Stimulated activated CD8-positive, alpha-beta memory T cell treated with anti-CD3 and anti-CD28 coated beads, Interleukin-4, amount 100 ng/mL, for 4 hours (primary cell): ENCODE measurements at places on chromosomes 1 and 21.

DNA sequence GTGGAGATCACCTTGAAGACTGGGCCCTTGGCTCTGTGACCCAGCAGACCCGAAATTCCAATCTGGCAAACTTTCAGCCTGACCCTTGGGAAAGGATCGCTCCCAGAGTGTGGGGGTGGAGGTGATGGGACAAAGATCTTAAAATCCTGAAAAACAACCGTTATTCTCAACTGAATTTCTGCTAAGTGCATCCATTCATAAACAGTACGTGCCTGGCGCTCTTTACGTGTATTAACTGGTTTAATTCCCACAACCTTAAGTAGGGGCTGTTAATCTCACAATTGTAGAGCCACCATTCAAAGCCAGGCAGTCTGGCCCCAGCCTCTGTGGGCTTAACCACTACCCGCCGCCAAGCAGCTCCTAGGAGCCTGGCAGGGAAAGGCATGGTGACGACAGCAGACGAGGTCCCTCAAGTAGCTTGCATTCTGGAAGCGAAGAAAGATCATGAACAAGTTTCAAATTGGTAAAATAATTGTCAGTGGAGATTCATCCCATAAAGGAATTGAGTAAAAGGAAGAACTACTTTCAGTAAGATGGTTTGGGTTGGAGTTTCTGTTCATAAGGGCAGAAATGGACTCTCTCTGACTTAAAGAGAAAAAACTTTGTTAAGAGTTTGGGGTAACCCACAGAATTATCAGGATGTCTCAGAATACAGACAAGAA is 11.4 kb upstream of the RGS16 start:
- no peak for DNase-seq

GRCh38 chr1:25566730-25567341 is 23.4 kb downstream of the LDLRAP1 start:
- DNase-seq, result no peak

GRCh38 chr1:186848509-186849130 is 19.9 kb downstream of the PLA2G4A start:
- DNase-seq, result no peak

GRCh38 chr1:196143602-196144342 is 464.5 kb downstream of the KCNT2 start:
- no peak for DNase-seq

GRCh38 chr1:214008791-214009422 is 21.1 kb downstream of the PROX1 start:
- no peak for DNase-seq

DNA sequence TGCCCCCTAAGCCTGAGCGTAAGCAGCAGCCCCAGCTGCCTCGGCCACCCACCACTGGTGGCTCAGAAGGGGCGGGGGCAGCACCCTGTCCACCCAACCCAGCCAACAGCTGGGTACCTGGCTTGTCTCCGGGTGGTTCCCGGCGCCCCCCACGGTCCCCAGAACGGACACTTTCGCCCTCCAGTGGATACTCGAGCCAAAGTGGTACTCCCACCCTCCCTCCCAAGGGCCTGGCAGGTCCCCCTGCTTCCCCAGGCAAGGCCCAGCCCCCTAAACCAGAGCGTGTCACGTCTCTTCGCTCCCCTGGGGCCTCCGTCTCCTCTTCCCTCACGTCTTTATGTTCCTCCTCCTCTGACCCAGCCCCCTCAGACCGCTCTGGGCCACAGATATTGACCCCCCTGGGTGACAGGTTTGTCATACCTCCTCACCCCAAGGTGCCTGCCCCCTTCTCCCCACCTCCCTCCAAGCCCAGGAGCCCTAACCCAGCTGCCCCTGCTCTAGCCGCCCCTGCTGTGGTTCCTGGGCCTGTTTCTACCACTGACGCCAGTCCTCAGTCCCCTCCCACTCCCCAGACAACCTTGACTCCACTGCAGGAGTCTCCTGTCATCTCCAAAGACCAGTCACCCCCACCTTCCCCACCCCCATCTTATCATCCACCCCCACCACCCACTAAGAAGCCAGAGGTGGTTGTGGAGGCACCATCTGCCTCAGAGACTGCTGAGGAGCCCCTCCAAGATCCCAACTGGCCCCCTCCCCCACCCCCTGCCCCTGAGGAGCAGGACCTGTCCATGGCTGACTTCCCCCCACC is 46.2 kb downstream of the YARS1 start:
- DNase-seq, result no peak

DNA sequence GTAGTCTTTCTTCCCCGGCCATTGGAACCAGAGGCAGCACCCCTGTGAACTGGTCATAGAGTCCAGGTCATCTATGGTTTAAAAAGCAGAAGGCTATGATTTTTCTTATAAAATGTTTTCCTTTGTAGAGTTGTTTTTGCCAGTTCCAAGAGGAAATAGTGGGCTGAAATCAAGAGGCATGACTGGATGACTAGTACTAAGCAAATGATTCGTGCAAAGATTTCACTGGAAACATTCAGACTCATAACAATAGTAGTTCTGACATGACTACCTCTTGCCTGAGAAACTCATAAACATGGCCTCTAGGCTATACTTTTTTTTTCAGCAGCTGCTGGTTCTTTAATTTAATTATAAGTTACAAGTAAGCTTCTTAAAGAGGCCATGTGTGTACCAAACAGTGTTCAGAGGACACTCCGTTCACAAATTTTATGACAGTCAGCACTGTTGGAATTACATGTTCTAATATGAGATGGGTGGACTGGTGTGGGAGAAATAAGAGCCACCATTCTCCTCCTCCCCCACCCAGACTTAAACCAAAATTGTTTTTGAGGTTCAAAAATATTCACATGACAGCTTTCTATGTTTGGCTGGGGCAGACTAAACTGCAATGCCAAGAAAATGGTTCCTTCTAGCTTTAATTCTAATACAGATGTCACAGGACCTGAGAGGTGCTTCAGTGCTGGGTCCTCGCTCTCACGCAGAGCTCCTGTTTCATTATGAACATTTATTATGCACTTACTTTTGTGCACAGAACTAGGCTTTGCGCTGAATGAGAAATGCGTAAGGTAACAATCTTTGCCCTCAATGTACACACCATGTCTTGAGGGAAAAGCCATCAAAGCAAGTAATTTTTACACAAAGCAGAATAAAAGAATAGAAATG is 147.5 kb downstream of the ZC3H11B start:
- no peak for DNase-seq

DNA sequence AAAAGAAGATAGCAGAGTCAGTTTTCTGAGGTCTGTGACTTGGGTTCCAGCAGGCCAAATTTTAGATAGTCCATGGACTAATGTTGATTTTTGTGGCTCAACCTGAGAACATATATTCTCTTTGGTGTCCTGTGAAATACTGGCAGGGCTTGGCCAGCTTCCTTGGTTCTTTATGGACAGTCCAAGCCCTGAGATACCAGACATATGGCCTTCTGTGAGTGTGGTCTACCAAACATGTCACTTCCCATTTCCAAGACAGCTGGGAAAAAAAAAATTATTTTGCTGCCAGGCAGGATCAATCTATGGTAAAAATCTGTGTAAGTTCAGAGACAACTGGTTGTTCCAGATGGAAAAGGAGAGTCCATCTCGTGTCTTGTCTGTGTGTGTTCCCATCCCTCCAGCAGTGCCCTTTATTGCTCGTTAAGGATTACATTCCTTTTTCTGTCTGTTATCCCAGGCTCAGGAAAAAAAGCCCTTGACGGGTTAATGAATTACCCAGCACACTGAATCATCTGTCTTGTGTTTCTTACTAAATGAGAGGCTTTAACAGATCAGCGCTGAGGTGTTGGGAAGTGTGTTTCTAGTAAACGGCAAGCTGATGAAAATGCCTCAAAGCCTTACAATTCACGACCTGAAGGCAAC is 33.4 kb upstream of the XPR1 start:
- no peak for DNase-seq

- DNase-seq, result no peak
These were observed 10.1 kb downstream of the ZNF644 start for GRCh38 chr1:91011726-91012125.

DNA sequence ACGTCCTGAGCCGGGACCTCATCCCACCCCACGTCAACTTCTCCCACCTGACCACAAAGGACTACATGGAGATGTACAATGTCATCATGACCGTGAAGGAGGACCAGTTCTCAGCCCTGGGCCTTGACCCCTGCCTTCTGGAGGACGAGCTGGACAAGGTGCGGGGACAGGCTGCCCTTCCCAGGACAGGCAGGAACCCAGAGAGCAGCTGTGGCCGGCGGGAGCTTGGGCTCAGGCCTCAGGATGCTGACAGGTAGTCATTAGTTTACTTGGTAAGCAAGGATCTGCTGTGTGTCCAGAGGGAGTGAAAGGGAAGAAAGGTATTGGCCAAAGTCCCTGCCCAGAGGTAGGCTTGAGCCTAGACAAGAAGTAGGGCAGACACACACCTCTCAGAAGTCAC is 17.6 kb upstream of the KCNC4 start:
- DNase-seq, result no peak

GRCh38 chr1:163824490-163824889 is 502.7 kb downstream of the NUF2 start:
- DNase-seq, result no peak

DNA sequence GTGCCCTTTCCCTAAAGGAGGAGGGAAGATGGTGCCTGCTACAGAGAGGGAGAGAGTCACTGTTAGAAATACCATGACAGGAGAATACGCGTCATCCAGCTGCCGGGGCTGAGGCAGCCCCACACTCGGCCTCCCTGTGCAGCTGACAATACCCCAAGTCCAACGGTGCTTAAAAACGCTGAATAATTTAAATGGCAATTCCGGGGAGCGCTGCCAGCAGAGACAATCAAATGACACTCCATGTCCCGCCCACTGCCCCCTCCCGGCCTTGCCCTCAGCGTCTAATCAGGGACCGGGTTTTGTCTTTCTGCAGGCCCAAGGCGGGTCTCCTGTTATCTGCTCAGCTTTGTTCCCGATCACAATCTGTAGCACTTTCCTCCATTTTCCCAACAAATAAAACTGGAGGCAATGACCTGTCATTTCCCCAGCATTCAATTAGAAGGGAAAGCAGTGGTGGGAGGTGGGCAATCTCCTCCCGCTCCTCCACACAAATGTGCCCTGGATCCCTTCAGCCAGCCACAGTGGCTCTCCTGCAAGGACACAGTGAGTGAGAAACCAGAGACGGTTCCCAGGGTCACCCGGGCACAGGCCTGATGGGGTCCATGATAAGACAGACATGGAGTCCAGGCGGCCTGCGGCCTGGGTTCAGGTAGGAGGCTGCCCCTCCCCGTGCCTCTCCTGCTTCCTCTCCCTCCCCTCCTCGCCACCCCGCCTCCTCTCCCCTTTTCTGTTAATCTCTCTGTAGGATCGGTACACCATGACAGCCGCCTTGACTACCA is 42.7 kb upstream of the AJAP1 start:
- no peak for DNase-seq

DNA sequence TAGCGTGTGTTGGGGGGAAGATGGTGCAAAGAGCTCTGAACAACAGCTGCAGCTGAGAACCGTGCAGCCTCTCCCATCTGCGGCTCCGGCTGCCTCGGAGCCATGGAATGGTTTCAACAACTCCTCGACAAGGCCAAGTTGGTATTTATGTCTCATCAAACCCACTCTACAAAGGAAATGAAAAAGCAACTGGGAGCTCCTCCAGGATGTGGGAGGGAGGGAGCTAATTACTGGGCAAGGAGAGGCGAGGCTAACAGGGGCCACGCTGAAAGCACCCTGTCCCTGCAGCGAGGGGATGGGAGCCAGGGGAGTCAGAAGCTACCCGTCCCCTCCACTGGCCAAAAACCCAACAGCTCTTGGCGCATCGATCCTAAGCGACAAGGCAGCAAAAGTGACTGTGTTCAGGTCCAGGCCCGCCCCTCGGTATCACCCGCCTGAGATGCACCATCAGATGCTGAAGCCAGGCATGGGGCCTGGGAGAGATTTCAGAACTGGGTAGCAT is 63.1 kb downstream of the ACOT7 start:
- no peak for DNase-seq

DNA sequence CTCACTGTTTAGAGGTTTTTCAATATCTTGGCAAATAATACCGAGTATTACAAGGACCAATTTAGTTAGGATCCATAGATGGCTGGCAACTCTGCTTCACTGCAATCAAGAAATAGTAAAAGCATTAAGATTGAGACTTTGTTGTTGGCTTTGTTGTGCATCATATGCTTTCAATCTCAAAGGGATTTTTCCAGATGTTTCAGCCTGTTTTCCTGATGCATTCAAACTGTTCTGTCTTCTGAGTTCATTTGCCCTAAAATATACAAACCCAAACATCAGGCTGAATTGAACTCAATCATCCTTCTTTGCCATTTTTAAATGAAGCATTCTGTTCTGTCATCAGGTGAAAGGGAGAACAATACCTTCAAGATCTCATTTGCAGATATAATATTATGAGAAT is 248.7 kb downstream of the TTLL7 start:
- no peak for DNase-seq

DNA sequence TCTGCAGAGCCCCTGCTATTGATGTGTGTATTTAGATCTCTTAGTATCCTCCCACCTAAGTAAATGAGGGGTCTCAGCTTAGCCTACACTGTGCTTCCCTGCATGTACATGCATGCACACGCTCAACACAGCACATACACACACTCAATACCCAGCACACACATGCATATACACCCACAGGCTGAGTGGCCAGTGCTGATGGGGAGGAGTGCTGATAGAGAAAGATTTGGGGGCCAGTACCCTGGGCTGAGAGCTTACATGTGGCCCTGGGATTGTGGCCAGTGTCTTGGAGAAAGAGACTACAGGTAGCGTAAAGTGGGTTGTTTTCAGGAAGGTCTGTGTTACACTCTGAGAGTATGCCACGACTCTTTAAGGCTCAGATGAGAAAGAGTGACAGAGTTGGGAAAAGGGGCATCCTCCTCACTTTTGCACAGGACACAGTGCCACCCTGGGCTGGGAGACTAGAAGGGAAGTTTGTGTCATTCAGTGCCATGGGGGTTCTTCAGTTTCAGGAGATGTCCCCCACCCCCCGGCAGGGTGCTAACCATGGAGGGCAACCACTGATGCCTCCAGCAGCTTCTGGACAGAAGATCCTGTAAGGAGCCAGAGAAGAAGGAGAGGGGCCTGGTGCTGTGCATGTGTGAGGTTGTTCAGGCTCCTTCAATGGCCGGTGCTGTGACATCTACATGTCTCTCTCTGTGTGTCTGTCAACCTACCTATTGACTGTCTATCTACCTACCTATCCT is 166.8 kb downstream of the RHOU start:
- DNase-seq, result no peak

DNA sequence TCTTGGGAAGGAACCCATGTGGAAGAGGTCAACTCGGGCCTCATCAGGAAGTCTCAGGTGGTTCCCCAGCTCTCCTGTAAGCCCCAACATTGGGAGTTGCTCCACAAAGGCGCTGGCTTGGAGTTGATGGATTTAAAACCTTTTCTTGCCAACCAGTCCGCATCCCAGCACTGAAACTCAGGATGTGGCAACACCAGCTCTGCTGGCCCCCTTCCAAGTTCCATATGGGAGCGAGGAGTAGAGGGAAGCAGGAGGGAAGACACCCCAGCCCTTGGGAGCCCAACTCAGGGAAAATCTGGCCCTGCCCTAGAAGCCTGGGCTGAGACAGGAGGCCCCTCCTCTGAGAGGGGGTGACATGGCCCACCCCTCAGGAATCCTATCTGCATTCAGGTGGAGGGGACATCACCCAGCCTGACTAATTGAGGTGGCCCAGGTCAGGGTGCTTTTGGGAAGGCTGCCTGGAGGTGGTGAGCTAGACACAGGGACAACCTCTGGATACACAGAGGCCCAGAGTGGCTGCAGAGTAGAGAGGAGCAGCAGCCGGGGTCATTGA is 33.1 kb upstream of the DMBX1 start:
- DNase-seq, result no peak
